Lung (tissue), 17 donors: ENCODE measurements at places on chromosomes 5 and 9. TPM values are rescaled to one million over a fixed set of nuclear protein-coding genes. Genes with fewer than 3 reads are reported as not detected.

GRCh38 chr9:13598738-13599137 is 319.2 kb upstream of the MPDZ start:
- no peak for DNase-seq

CEP120 gene
- total RNA-seq: 29.6 TPM

DNA sequence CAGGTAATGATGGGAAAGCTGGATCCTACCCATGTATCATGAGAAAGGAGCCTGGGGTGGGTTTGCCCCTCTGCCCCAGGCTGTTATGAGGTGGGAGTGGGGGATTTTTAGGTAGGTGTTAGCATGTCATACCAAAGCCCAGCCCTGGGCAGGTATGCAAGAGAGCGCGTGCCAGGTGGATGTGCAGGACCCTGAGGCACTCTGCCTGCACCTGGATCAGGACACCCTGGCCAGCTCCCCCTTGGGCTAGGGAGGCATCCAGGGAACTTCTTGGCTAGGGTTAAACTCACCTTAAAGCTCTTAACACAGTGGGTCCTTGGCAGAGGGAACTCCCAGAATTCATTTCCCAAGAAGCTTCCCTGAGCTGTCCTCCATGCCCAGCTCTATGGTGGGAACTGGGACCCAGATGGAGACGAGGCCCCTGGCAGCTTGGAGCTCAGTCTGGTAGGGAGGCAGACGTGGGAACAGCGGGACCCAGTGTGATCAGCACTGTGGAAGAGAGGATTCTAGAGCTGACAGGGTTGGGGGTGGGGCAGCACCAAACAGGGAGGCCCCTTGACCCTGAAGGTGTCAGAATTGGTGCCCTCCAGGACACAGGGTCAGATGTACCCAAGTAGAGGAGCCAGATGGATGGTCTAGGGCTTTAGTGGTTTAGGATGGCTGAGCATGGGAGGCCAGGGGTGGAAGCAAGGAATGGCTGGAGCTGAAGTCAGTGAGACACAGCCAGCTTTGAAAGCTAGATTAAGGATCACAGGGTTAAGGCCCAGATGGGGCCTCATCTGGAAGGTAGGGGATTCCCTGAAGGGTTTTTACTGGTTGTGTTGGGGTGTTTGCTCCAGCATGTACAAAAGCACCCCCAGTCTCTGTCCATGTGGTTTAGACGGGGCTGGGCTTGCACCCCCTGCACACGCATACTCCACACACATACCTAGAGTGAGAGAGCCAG is 2.2 kb upstream of the PRR7 start:
- no peak for DNase-seq

DNA sequence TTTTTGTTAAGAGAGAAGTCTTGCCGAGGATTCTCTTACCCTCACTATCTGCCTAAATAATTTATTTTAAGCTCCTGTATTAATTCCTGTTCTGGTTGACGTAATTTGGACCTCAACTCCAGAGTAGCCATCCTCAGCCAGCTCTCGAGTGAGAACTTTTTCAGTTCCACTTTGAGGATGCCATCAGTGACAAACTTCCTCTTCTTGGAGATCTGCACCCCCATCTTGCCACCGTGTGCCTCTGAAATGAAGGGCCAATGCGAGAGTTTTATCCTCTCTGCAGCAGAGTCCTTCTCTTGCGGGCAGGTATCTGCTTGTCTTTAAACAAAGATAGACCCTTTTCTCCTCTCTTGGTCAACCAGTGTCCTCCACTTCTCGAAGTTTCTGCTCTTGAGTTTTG is 19.5 kb upstream of the TMEM174 start:
- DNase-seq: no peak

DNA sequence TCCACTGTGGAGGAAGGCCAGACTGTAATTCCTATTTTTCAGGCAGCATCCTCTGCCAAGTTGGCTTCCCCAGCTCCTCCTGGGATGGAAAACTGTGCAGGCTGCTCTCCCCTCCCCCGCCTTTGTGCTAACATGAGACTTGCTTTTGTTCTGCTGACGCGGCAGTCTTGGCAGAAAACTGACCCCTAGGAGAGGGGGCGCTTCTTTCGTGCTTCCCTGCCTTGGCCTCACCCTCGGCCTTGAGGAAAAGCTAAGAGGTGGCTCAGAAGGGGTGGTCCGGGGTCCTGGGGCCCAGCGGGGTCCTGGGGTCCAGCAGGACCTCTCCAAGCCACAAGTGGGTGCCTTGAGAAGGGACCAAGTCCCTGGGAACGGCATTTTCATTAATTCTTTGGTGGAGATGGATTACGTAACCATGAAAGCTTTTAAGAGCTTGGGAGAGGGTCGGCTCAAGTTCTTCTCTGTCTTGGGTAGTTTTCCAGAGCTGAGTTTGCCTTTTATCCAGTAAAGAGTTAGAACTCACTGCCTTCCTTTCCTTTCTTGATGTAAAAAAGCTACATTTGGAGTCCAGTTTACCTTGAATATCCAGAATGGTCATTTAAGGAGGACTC is 51.0 kb downstream of the SH3PXD2B start:
- DNase-seq: peak; percentile 99

DNA sequence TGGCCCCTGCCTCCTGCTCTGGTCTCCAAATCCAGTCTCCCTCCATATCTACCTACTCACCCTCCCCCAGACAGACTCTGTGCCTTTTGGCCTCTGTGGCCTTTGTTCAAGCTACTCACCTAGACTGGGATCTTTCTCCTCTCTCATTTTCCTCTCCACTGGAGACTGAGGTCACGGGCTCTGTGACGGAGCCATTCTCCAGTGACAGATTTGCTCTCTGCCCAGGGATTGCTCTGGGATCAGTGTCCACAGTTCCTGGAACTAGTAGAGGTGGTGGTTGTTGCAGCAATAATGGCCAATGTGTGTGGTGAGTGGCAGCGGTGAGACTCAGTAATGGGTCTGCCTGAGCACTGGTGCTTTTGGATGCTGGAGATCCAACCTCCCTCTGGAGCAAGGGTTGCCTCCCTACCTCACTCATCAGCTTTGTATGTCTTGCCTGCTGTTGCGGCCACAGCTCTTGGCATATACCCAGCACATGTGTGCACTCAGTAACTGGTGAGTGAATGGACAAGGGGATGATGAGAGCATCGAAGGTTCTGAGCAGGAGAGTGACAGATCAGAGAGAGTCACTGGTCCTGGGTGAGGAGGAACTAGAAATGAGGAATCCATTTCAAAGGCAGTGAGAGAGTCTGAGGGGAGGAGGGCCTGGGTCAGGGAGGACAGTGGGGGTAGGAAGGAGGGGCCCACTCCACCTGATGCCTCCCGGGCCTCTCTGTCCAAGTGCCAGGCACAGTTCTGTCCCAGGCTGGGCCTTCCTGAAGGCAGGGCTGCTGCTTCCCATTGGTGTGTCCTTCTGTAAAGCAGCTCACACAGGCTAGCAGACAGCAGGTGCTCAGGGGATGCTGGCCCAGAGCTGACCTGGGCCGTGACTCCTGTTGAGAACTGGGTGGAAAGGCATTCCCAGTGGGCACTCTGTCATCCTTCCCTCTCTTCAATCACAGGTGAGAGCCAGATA is 96.5 kb upstream of the PITX1 start:
- no peak for DNase-seq

DNA sequence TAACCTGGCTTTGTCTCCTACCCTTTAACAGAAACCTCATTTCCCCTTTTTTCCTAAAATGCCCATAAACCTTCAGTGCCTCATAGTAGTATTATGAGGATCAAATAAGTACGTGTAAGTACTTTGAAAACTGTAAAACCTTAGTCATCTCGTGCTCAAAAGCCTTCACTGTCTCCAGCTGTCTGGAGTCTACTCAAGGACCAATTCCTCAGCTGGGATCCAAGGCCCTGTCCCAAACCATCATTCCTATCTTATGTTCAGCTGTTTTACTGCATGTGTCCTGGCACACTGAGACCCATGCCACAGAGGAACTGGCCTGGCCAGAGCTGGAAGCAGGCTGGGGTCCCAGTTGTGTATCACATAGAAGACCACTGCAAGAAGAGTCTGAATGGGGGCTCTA is 15.9 kb downstream of the ADAMTSL1 start:
- DNase-seq: no peak

BARX1 gene
- not detected for total RNA-seq

SMIM27 gene
- total RNA-seq: 12.1 TPM

DNA sequence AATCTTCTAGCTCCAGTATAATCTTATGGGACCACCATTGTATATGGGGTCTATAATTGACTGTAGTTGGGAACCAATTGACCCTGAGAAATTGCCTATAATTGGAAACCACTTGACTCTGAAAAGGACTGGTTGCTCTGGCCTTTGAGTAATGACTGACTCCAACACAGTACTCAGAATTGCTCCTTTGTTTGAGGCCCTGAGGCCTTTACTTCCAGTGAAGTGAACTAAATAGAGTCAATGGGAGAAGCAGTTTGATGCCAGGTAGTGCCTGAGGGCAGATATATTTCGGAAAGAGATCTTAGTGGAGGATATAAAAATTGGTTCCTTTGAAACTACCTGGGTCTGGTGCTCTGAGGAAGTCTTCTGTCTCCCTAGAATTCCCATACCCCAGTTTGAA is 16.0 kb upstream of the TMEM171 start:
- DNase-seq: no peak

DNA sequence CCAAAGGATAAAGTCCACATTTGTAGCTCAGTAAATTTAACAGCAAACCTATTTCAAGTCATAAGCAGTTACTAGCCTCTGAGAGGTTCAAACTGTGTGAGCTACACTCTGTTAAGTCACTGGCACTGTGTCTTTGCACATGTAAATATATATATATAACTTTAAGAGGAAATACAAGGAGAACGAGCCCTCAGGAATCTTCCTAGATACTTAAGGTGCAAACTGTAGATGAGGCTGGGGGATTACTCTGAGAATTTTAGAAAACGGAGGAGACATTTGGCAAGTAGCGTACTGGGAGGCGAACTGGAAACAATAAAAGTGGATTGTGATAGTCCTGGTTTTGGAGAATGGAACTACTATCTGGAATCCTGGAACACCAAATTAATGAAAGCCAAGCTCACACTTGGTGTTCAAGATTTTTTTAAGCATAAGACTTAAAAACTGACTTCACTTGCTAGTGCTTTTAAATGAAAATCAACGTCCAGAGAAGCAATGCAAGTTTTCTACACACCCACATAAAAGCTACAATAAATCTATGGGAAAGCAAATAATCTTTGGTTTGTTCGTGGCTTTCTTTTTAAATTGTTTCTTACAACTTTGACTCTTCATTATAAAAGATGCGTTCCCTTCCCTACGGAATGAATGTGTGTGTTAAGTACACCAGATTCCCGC is 1057.0 kb upstream of the DMAC1 start:
- no peak for DNase-seq

DNA sequence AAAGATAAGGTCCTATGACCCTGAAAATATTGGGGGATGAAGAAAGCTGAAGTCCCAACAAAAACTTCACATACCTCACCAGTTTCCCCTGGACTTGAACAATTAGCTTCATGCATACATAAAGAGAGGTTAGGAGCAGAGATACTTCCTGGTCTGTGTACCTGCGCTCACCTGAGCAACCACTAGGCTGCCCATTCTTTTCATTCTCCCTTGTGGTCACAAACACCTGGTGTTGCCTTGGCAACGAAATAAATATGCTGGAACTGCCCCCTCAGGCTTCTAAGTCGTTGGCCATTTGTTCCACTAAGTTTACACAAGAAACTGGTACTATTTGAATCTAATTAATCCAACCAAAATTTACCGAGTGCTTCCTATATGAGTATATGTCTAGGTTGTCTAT is 18.1 kb downstream of the OTP start:
- peak; percentile 19 for DNase-seq

DNA sequence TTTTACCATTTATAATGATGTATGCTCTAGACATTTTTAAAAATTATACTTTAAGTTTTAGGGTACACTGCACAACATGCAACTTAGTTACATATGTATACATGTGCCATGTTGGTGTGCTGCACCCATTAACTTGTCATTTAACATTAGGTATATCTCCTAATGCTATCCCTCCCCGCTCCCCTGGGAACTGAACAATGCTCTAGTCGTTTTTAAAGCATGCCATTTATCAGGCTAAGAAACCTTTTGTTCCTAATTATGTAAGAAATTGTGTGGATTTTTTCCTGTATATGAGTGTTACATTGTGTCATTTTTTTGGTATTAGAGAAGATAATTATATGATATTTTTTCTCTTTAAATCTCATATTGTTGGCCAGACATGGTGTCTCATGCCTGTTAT is 72.8 kb upstream of the SGCD start:
- no peak for DNase-seq

- no peak for DNase-seq
Observed at GRCh38 chr9:112551641-112552040, 65.0 kb downstream of the KIAA1958 start.

- DNase-seq: peak; percentile 68
Observed at GRCh38 chr5:147576646-147577535, 67.0 kb upstream of the DPYSL3 start.

- DNase-seq: no peak
Observed at GRCh38 chr9:68672215-68672614, 32.8 kb upstream of the PIP5K1B start.

PCAT7 gene
- total RNA-seq: not detected

FAT2 gene
- 3.1 TPM for total RNA-seq

PCDHB14 gene
- total RNA-seq: 2.8 TPM

ANKRA2 gene
- total RNA-seq: 60.6 TPM

GRCh38 chr9:100856238-100856637 is 172.3 kb upstream of the PLPPR1 start:
- no peak for DNase-seq

DNA sequence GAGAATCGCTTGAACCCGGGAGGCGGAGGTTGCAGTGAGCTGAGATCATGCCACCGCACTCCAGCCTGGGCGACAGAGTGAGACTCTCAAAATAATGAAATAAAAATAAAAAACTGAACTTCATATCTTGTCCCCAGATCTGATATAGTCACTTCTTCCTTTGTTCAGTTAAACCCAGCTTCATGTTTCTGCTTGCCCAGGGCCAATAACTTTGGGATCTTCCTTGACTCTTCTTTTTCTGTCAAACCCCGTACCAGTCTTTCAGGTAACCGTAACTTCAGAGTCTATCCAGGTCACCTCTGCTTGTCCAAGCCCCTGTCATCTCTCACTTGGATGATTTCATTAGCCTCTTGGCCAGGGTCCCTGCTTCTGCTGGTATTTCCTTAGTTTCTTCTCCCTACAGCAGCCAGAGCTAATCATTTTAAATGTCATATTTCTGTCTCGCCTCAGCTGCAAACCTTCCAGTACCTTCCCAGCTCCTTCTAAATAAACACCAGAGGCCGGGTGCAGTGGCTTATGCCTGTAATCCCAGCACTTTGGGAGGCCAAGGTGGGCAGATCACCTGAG is 19.7 kb upstream of the ABL1 start:
- DNase-seq: no peak

GRCh38 chr5:130166839-130167490 is 262.7 kb downstream of the CHSY3 start:
- DNase-seq: no peak

ENTREP1 gene
- 20.9 TPM for total RNA-seq

- no peak for DNase-seq
Observed at GRCh38 chr5:151598984-151599383, 7.9 kb upstream of the FAT2 start.

DNA sequence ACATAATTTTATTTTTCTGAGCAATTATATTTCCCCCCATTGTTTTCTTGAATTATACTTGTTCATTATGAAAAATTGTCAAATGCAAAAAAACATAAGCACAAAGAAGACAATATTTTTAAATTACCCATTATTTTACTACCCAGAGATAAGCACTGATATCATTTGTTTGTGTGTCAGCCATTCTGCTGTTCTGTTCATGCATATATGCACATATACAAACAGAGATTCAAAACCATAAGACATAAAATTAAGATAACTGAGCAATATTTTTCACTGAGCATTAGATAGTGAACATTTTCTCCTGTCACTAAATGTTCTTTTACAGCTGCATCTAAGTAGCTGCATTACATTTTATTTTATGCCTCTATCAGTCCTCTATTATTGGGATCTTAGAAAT is 35.6 kb downstream of the PAM start:
- no peak for DNase-seq

- DNase-seq: no peak
Observed at GRCh38 chr5:22709743-22710142, 143.4 kb downstream of the CDH12 start.

TLN1 gene
- 206 TPM for total RNA-seq
